ENCODE measurements at places on chromosomes 16 and 17.

- no peak for DNase-seq
These were observed 2.2 kb upstream of the RPL38 start for GRCh38 chr17:74201250-74201649.

GRCh38 chr17:40707745-40708144 is 4.2 kb upstream of the KRT24 start:
- peak; percentile 53 for DNase-seq

- no peak for DNase-seq
These were observed 287.8 kb upstream of the FOXF1 start for GRCh38 chr16:86222547-86222946.

DNA sequence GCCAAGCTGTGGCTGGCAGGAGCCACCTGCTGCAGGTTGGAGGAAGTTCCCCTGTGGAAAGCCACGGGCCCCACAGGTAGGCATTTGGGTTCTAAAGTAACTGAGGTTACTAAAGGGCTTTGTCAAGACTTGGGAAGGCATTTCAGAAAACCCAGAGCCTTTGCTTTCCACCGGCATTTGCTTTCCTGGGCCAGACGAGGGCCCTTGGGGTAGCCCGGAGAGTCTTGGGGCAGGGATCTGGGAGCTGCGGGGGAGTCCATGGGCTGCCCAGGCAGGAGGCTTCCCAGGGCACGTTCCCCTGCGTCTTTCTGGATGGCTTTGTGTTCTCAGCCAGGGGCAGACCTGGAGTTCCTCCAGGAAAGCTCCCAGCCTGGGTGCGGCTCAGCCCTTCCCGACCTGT is 43.5 kb downstream of the JPH3 start:
- DNase-seq: no peak

GRCh38 chr17:80566054-80566400 is 21.4 kb downstream of the RPTOR start:
- DNase-seq: no peak

DNA sequence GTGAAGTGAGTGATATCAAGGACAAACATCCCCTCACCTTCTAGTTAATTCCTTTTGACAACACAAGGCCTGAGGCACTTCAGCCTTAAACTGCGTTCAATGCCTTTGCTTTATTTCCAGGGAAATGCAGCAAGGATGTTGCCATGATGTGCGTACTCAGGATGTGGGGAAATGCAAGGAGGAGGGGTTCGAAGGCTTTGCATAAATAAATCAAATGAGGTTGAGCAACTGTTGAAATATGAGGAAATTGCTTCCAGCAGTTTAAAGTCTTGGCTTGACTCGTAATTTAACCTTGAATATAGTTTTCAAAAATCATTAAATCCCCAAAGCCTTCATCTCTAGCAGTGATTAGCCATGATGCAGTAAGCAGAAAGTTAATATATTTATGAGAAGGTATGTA is 81.8 kb upstream of the CCL2 start:
- DNase-seq: no peak

DNA sequence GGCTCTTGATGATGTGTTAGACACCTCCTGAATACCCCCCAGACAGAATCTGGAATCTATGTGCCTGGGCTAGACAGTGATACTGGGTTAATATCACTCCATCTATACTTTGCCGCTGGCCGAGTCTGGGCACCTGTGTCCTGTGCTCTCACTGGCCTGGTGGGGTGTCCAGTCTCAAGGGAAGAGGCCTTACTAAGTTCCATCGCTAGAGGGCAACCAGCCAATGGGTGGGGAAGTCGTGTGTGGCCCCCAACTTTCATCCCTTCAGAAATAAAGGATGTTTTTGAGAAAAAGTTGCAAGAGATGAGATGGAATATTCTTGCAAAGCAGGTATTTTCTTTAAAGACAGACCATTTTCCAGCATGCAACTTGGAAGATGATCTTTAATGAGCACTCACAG is 1.6 kb upstream of the GLP2R start:
- DNase-seq: no peak

DNA sequence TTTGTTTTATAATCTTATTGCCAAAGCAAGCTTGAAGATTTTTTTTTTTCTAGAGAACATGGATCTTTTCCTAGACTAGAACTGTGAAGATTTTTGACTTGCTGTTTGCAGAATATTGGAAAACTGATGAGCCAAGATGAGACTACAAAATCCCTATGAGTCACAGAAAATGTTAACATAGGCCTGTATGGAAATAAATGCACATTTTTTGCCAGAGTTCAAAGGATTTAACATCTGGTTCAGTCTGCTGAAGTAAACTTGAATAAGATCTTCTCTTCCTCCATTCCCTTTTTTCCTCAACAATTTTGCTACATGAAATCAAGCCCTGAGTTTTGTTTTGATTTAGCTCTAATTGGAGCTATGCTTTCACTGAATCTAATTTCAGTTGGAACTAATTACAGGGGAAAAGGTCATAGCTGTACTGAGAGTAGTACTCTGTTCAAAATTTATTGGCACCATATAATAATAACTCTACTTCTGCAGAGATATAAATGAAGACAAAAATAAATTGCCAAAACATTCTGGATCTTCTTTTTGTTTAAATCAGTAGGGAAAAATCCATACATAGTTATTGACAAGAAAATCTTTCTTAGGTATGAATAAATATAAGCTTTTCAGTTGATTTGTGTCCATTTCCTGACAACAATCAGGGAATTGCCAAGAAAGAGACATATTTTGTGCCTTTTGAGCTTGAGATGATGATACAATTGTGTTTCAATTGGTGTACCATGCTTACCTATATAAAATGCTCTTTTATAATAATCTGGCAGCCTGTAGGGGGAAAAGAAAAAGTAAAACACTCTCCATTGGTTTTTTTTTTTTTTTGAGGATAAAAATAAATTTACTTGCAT is 387.5 kb upstream of the GOT2 start:
- DNase-seq: no peak

- no peak for DNase-seq
These were observed 217.5 kb upstream of the DYNLRB2 start for GRCh38 chr16:80323187-80323807.
